ENCODE measurements at places on chromosomes 6 and 20. TPM values are rescaled to one million over a fixed set of nuclear protein-coding genes. Genes with fewer than 3 reads are reported as not detected.

GRCh38 chr6:33126101-33126714 lies 50.4 kb downstream of the HLA-DPB1 start:
- no peak for DNase-seq

GRCh38 chr6:80940571-80940970 lies 811.9 kb downstream of the TENT5A start:
- no peak for DNase-seq

- DNase-seq: no peak
These were observed 120.9 kb downstream of the SYCP2 start for GRCh38 chr20:59812286-59813125.

DNA sequence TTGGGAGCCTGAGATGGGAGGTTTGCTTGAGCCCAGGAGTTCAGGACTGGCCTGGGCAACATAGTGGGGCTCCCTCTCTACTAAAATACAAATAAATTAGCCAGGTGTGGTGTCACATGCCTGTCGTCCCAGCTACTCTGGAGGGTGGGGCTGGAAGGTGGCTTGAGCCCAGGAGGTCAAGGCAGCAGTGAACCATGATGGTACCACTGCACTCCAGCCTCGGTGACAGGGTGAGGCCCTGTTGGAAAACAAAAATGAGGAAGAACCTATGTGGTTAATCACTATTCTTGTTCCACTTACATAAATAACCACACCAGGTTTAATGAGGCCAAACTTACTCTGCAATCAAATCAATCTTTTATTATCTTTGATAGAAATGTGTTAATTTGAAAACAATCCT lies 5.4 kb downstream of the PPDPF start:
- DNase-seq: no peak

GRCh38 chr6:16286151-16286522 lies 47.8 kb downstream of the GMPR start:
- DNase-seq: no peak

GRCh38 chr6:129130106-129130505 lies 247.2 kb downstream of the LAMA2 start:
- DNase-seq: no peak

OR2J3 gene
- total RNA-seq: not detected

DNA sequence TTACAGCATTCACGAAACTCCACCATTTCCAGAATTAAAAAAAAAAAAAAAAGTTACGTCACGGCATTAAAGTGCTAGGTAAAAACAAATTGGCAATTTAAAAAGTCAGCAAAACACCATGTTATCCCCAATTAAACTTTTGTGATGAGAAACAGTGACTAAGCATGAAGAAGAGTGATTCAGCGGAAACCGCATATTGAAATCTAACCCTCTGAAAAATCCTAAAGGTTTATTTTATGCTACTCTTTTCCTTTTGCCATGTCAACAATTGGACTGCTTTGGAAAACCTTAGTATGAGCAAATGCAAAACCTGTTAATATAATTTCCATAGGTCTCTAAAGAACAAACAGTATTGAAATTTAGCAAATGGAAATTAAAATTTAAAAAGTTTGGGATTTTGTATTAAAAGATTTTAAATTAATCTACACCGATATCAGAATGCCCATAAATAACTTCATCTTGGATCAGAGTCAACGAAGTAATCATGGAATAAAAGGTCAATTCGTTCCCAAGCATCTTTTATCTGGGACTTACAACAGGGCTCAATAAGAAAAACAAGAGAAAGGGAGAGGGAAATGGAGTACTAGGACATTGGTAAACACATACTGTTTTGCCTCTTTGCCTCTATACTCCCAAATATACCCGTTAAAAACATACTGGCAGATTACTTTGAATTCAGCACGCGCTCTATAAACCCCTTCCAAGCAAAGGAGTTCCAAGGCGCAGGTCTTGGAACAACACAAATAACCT lies 1.1 kb downstream of the FBXO30 start:
- peak; percentile 26 for DNase-seq

OVOL2 gene
- 5.8 TPM for total RNA-seq

DNA sequence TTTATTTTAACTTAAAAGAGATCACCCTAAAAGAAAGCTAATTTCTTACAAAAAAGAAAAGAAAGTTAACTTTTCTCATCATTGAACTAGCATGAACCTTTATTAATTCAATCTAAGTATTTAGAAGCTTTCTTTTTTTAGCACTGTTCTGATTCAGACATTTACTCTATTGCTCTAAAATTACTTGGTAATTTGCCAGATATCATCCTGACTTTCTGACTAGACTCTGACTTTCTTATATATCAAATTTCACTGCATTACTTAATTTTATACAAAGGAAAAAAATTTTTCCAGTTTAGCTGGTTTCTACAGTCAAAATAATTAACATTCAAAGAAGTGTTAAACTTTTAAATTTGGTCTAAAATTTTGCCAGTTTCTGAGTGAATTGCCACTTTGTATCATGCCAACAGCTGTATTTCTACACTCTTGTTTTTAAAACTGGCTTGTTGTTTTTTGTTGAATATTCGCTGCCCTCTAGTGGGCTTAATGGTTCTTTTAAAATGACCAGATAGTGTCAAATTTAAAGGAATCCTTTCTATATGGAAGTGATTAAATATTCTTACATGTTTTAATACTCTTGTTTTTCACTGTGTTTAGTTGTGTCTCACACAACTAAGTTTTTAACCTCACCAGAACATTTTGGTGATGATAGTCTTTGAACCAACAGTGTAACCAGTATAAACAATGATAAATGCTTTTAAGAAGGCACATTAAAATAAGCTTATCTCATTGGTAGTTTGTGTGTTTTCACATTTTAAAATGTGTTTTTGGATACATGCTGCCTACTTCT lies 102.0 kb downstream of the POPDC3 start:
- peak; percentile 27 for DNase-seq

NR2E1 gene
- total RNA-seq: not detected

- DNase-seq: no peak
These were observed 146.6 kb upstream of the PRSS16 start for GRCh38 chr6:27100921-27101320.

DNA sequence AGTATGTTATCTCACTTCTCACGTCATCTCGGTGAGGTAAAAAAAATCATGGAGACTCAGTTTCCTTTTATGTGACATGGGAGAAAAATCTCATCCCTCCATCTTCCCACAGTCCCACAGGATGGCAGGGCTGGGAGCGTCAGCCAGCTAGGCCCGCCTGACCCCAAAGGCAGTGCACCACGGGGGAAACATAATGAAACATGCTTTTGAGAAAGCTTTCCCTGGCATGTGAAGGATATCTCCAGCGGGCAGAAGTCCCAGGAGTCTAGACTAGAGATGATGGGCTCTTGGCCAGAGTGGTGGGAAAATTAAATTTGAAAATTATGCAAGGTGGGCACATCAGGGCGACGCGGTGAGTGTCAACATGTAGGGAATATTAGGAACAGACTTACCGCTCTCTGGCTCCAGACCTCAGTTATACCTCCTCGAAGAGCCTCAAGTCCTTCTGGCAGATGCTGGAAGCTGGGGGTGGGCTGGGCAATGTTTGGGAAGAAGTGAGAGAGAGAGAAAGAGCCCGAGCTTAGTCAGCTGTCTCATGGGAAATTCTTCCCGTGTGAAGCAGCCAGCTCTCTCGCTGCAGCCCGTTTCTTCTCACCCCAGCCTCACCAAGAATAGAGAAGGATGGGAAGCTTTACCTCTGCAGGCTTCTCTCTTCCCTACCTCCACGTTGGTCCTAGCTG lies 52.3 kb downstream of the MOCS1 start:
- DNase-seq: no peak

- no peak for DNase-seq
These were observed 4.9 kb downstream of the DDO start for GRCh38 chr6:110410511-110410910.

CLPSL2 gene
- total RNA-seq: not detected

GRCh38 chr20:57682184-57683101 lies 27.4 kb downstream of the PMEPA1 start:
- DNase-seq: peak; percentile 51

DNA sequence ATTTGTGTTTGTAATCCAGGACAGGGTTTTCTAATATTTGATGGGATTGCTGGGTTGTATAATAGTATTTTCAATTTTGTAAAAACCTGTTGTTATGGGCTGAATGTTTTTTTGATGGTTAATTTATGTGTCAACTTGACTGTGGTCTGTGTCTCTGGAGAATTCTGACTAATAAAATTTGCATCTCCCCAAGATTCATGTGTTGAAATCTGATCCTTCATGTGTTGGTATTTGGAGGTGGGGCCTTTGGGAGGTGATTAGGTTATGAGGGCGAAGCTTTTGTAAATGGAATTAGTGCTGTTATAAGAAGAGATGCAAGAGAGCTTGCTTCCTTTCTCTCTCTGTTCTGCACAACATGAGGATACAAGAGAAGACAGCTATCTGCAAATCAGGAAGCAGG lies 48.7 kb upstream of the SAMD5 start:
- no peak for DNase-seq

- no peak for DNase-seq
These were observed 370.3 kb downstream of the LAMA2 start for GRCh38 chr6:129253242-129253641.

HAO1 gene
- total RNA-seq: not detected

ADA gene
- total RNA-seq: 15.5 TPM

DNA sequence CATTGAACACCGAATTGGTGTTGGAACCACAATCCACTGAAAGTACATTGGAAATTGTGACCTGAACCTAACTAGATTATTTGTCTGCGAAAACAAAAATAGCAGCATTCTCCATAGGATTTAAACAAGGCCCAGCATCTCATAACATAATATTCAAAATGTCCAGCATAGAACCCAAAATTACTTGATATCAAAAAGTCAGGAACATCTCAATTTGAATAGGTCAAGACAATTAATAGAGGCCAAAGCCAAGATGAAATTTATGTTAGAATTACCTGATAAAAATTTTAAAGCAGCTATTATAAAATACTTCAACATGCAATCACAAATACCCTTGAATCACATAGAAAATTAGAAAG lies 42.4 kb upstream of the CD2AP start:
- no peak for DNase-seq

DNA sequence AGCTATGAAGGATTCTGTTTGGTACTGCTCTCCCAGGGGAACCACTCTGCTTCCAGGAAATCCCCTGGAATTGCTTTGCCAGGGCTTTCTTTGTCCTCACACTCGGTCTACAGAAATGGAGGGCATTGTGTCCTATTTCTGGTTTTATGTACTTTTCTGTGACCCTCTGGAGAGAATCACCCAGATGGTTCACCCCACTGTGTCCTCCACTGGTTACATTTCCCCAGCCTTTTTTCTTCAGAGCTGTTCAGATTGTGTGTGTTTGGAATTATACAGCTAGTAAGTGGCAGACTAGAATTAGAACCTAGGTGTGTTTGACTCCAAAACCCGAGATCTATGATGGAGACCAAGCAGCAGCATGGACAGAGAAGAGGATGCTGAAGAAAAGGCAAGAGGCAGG lies 80.8 kb downstream of the CD164 start:
- DNase-seq: no peak

Data from left lung (tissue), 14 donors.